ENCODE measurements at places on chromosomes 2 and 18.

DNA sequence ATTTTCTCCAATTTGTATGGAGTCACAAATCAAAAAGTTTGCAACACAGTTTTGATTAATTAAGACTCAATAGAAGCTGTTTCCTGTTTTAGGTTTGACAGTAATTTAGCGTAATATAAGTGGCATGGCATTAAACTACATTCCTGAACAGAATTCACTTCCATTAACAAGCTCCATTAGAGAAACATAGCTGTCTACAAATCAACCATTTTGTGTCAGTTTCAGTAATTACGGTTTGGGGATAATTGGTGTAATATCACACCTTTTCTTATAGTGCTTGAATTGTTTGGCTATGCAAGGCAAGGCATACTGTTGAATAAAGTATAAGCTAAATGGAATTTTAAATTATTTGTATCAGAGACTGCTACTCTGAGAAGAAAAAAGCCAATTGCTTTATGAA, 585.5 kb downstream of the CBLN2 start:
- DNase-seq: no peak

DNA sequence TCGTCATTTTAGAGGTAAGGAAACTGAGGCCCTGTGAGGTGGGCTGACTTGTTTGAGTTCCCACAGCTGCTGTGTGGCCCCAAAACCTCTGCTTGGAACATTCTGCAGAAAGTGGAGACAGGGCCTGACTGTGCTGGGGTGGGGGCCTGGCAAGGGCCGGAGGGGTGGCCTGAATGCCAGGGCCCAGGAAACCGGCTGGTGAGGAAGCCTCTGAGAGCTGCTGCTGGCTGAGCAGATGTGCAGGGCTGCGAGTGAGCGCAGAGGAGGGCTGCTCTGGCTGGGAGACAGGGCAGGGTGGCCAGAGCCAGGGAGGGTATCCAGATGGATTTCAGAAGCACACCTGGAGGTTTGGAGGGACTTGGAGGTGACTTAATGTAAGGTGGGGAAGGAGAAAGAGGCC, 29.9 kb upstream of the INHBB start:
- DNase-seq: no peak

- DNase-seq: no peak
These were observed 2.0 kb upstream of the CXCR4 start for GRCh38 chr2:136119717-136120675.

GRCh38 chr2:157327621-157328500, 2.2 kb upstream of the ERMN start:
- peak; percentile 80 for DNase-seq

DNA sequence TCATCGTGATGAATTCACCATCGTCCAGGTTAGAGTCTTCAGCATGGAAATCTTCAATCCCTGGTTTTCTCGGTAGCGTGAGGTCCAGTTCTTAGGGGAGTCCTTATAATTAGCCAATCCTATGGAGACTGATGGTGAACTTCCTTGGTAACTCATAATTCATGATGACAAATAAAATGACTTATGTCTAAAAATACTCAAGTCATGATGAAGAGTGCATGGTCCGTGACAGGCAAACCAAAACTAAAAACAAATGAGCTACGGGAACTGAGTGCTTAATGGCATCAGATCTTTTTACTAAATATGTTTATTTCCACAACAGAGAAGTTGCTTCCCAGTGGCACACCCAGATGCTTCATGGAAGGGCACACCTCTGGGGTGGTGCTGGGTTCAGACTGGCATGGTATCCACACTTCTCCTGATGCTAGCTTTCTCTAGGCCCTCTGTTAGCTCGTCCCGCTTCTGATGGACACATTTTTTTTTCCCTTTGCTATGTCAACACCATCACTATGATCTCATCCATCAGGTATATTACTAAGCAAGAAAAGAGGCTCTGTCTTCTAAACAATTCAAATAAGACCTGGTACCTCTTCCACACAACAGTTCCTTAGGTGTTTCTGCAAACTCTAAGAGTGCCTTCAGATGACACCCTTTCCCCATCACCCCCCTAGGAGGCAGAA, 92.8 kb upstream of the NEDD4L start:
- no peak for DNase-seq

Measured in iPS DF 6.9 (cell line).